Sigmoid colon (tissue), 7 donors: ENCODE measurements at places on chromosomes 5 and 9. TPM values are rescaled to one million over a fixed set of nuclear protein-coding genes. Genes with fewer than 3 reads are reported as not detected.

Gene QRFP
- total RNA-seq = not detected

GRCh38 chr9:119043996-119044395, 325.2 kb downstream of the BRINP1 start:
- H3K27ac ChIP-seq = no peak overlapping the region
- H3K4me1 ChIP-seq = no peaks in the 10 kb centered on the region
- no peaks in the 10 kb centered on the region for H3K36me3 ChIP-seq
- no peaks in the 10 kb centered on the region for H3K27me3 ChIP-seq
- no peak for DNase-seq

GRCh38 chr5:117590944-117591343, 1016.3 kb upstream of the SEMA6A start:
- no peaks in the 10 kb centered on the region for H3K4me1 ChIP-seq
- H3K4me3 ChIP-seq = no peak overlapping the region
- DNase-seq = no peak
- no peaks in the 10 kb centered on the region for H3K36me3 ChIP-seq
- no peaks in the 10 kb centered on the region for H3K27me3 ChIP-seq
- H3K27ac ChIP-seq = no peak overlapping the region

GRCh38 chr9:21967702-21968101, 26.5 kb downstream of the CDKN2A start:
- no peak for DNase-seq
- H3K27me3 ChIP-seq = peaks cover 71% of the 10 kb centered on the region
- H3K4me3 ChIP-seq = no peak overlapping the region

- peaks cover 31% of the 10 kb centered on the region for H3K27me3 ChIP-seq
- peak; percentile 88 for DNase-seq
- H3K27ac ChIP-seq = peak overlapping the region; percentile 26
These were observed 5.0 kb downstream of the ENTPD8 start for GRCh38 chr9:137435980-137436760.

DNA sequence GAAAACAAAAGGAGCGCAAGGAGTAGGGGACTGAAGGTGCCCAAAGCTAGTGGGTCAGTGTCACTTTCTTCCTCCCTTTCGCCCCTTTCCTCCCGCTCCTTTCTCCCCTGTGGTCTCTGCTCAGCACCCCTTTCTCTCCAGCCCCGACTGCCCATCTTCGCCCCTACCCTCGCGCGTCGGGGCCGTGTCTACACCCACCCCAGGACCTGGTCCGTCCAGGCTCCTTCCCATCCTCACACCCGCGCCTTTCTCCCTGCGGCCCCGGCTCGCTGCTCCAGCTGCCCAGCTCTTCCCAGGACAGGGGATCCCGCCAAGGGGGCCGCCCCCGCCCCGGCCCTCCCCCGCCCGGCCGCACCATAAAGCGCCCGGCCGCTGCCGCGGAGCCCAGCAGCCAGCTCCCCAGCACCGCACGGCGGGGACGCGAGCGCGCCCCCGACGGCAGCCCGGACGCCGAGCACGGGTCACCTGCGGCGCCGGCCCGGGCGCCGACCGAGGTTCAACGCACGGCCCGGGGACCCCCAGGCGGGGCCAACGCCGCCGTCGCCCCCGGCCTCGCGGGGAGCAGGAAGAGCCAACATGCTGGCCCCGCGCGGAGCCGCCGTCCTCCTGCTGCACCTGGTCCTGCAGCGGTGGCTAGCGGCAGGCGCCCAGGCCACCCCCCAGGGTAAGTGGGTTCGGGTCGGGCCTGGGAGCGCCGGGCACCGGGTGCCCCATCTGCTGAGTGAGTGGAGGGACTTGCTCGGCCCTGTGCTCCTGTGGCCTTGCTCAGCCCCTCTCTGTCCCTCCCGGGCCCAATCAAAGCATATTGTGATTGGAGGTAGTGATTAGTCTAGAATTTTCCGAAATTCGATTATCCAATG, at the start of gene THBS4:
Gene THBS4 (plus strand): TSS at position 387 of the 860 bp plus-strand sequence. CDS start 190 bp downstream, at position 577.
- no peaks in the 10 kb centered on the region for H3K36me3 ChIP-seq
- H3K4me3 ChIP-seq = peak within 1 kb of the TSS; percentile 40
- no peaks in the 10 kb centered on the region for H3K4me1 ChIP-seq
- peak within 1 kb of the TSS; percentile 41 for H3K27ac ChIP-seq
- DNase-seq = no peak
- peaks cover 31% of the 10 kb centered on the region for H3K27me3 ChIP-seq
